ENCODE measurements at places on chromosomes 13 and 19.

DNA sequence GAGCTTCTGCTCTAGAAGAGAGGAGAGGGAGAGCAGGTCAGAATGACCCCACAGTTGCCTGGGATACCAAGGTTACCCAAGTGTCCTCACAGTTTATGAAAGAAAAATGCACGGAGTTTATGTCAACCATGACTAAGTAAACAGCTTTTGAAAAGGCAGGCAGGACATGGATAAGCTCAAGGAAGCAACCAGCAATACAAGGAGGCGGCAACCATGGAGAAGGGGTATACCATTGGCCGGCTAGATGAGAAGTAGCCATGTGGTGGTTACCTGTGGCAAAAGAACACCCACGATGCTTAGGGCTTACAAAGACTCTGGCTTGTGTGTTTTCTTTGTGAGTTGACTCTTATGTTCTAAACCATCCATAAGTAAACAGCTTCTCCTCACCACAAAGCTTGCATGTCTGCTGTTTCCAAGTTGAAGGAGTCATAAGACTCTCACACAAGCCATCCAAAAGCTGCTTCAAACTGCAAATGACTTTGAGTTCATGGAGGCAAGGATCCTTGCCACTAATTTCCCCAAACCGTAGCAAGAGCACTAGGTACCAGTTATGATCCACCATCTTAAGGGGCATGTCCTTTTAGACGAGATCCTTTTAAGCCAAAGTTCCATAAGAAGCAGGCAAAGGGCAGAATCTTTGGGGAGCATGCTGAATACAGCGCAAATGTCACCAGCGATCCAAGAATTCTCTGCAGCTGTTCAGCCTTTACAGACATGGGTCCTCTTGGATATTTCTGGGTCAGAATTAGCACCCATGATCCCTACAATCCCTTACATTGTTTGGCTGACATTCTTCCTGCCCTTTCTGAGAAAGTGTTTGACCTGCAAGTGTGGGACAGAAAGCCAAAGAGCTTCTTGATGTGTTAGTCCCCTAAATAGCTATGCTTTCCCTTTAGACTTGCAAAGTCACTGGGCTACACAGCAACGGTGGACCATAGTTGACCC is 74.8 kb upstream of the IPO5 start:
- DNase-seq: no peak

DNA sequence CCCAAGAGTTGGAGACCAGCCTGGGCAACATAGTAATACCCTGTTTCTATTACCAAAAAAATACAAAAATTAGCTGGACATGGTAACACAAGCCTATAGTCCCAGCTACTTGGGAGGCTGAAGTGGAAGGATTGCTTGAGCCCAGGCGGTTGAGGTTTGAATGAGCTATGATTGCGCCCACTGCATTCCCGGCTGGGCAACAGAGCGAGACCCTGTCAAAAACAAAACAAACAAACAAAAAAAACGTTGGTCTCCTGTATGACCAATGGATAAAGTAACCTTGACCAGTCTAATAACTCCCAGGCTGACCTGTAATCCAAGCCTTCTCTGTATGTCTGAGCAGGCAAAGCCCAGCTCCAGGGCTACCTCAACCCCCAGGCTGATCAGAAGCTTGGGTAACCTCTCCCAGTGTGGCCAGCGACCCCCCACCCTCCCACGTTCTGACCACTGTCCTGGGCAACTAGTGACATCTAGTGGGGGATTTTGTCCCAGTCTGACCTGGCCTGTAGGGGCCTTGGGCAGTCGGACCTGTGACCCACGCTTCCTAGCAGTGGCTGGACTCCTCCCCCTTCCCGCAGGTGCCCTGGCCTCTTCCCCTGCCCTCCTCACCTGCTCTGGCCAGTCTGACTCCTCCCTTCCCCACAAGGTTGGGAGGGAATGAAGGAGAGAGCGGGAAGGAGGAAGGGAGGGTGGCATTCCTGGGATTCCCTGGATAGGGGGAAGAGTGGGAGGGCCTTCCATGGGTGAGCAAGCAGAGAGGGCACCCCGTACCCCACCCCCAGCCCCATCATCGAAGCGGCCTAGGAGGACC is 1.0 kb upstream of the BCAM start:
- no peak for DNase-seq

DNA sequence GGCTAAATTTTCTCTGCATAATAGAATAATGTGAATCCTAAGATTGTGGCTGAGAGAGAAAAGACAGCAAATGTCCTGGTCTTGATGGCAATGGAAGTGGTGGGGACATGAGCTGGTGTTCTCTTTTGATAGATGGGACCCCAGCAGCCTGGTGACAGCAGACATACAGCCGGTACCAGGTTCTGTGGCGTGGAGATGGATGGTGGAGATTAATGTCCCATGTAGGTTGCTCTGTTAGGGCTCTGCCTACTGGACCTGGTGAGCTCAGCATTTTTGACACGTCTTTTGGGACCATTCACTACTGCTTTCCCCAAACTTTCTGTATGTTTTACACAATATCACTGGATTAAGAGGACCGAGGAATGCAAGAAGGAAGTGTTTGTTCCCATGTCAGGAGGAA is 8.2 kb upstream of the SIGLEC14 start:
- DNase-seq: no peak

- DNase-seq: no peak
These were observed 270.0 kb downstream of the KCNRG start for GRCh38 chr13:50285283-50285682.

GRCh38 chr19:1068009-1069001 is 1.3 kb downstream of the ARHGAP45 start:
- peak; percentile 44 for DNase-seq

GRCh38 chr13:83151308-83151660 is 731.0 kb downstream of the SLITRK1 start:
- DNase-seq: no peak

- no peak for DNase-seq
These were observed 19.4 kb upstream of the UQCRFS1 start for GRCh38 chr19:29232315-29232852.

DNA sequence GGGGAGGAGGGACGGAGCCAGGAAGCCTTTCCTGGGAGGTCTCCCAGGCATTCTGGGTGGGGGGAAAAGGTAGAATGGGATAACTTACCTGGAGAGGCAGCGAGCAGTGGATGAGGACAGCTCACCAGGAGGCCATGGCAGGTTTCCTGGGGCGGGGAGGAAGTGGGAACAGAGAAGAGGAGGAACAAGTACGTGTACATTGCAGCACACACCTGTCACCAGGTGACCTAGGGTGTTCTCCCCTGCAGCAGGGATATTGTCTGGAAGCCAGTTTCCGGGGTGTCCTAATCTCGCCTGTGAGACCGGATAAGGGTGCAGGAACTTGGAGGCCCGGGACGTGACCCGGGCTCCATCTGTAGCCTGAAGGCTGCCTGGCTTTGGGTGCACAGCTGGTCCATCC is at the start of gene FUT3:
Gene FUT3 (minus strand): TSS at position 148 of the 400 bp plus-strand sequence.
- DNase-seq: no peak

- DNase-seq: peak; percentile 13
These were observed 2.3 kb upstream of the C1QTNF9B start for GRCh38 chr13:23899555-23899954.

GRCh38 chr13:57874530-57874929 is 243.0 kb downstream of the PCDH17 start:
- DNase-seq: no peak

GRCh38 chr13:29994911-29995595 is 144.6 kb upstream of the UBL3 start:
- DNase-seq: no peak

DNA sequence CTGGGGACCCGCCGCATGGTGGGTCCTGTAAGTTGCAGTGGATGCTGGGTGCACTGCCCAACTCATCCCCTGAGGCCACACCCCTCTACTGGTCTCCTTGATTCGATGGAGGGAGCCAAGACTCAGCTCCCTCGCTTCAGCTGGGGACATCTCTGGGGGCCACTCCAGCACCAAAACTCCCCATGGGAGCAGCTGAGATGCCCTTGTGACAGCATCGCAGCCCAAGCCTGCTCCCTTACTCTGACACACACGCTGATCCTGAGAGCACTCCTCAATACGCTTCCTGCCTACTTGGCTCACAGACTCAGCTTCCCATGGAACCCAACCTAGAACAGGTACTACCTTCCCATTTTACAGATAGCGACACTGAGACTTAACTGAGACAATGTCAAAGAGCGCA is 56.2 kb downstream of the PEPD start:
- no peak for DNase-seq

DNA sequence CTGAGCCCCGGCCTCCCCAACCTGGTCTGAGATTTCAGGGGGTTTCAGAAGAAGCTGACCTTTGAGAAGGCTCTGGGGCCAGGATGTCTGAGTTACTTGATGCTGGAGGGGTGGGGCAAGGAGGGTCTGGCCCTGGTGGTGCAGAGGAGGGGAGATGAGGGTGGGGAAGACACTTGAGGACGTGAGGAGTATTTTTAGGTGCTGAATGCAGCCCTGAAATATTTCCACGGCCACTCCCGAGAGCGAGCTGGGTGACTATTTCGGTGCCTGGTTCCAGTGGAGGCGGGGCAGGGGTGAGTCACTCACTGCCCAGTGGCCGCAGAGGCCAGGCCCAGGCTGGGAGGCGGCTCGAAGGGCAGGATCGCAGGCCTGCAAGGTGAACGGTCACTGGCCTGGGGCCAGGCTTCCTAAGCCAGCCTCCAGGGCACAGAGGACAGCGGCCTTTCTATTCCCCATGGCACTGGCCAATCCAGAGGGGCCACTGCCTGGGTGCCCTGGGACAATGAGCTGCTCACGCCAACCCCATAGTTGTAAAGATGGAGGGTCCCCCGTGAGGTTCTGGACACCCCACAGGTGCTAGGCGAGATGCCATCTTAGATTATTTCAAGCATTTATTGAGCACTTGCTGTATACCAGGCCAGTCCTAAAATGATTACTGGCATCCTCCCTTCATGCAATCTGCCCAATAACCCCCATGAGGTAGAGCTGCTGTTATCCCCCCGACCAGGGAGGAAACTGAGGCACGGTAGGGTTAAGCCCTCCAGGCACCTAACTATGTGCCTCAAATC is 19.7 kb upstream of the JUND start:
- no peak for DNase-seq

All from stimulated activated CD4-positive, alpha-beta T cell treated with anti-CD3 and anti-CD28 coated beads, Interleukin-2, amount 100 ng/mL, for 4 hours (primary cell).